Esophagus squamous epithelium (tissue), 5 donors: ENCODE measurements at places on chromosomes 6 and 20.

- no peak for DNase-seq
Measured at GRCh38 chr6:33172688-33173534, 19.4 kb downstream of the COL11A2 start.

DNA sequence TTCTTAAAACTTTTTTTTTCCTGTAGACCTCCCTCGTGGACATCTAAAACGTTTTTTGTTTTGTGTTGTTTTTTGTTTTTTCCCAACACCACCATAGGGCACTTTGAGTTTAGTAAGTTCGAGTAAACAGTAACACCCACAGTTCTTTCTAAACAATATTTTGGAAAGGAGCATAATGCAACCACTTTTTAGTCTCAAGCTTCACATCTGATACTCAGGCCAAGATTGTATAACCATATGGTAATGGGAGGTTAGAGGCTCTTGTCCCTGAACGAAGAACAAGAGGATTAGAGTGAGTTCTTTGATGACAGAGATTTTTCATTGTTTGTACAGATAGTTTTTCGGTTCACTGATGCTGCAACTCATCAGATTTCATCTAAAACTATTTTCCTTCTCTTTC is 144.6 kb downstream of the MTHFD1L start:
- no peak for DNase-seq

GRCh38 chr6:71879016-71879415 is 7.3 kb upstream of the RIMS1 start:
- no peak for DNase-seq

GRCh38 chr20:19850198-19850533 is 92.1 kb downstream of the RIN2 start:
- no peak for DNase-seq

GRCh38 chr6:41239467-41240159 is 11.5 kb downstream of the TREML4 start:
- DNase-seq = no peak

DNA sequence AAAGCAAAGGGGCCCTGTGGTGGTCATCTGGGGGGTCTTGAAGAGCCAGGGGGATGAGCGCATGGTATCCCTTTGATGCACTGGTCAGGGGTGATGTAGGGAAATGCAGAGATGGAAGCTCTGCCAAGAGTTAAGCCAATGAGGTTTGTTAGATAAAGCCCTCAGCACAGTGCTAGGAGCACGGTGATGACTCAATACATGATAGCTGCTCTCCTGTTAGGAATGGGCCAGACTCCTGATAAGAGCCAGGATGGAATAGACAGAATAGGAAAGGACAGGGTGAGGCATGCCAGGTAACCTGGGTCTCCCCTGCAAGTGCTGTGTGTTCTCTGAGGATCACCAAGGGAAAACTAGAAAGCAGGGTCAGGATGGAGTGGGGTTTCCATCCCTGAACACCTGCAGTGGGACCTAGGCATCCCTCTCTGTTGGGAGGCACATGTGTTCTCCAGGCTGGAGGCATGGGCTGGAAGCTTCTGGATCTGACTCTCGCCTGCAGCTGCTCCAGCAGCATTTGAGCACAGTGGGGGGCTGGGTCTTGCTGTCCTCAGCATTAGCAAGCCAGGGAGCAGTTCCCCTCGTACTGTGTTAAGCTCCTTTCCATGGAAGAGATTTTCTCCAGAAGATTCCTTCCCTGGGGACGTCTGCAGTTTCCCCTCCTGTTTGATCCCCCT is 71.8 kb upstream of the TIAM2 start:
- no peak for DNase-seq

DNA sequence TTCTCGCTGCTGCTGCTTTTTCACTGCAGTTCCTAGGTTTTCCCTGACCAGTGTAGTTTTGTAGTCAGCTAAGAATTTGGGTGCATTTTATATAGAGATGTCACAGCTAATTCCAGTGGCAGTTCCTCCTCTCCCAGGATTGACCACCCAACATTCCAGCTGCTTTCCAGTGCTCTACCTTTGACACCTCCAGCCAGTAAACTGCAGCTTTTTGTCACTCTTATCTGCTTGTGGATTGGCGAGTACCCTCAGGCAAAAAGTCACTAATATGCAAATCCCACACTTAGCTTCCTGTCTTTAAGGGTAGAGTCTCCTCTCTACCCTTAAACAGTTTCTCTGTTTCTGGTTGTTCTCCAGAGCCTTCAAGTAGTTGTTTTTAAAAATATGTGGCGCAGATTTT is 146.9 kb upstream of the KCNG1 start:
- no peak for DNase-seq

GRCh38 chr6:25943887-25944286 is 13.4 kb upstream of the SLC17A2 start:
- DNase-seq = no peak
